Stimulated activated CD8-positive, alpha-beta memory T cell treated with anti-CD3 and anti-CD28 coated beads, Interleukin-2, amount 100 ng/mL, for 48 hours (primary cell): ENCODE measurements at places on chromosomes 6 and 20.

- no peak for DNase-seq
Observed at GRCh38 chr6:132973514-132973993, 159.2 kb downstream of the RPS12 start.

DNA sequence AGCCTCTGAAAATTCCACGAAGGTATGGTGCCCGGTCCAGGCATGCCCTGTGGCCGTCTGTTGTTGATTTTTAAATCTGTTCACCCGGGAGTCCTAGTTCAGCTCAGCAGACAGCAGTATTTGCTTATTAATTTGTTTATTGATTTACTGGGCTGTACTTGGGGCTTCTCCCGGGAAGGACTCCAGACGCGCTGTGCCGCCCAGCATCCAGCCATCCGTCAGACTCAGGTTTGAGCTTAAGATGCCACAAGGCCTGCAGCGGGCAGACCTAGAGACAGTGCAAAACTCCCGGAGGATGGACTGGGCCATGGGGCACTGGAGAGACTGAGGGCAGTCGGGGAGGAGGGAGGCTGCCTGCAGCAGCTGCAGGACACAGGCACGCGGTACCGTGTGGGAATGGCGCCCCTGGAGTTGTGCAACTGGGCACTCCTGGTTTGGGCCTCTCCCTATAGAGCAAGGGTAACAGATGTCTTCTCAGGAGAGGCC lies 17.3 kb upstream of the CCDC167 start:
- no peak for DNase-seq

- DNase-seq: no peak
Observed at GRCh38 chr6:147341486-147341885, 137.3 kb downstream of the STXBP5 start.

DNA sequence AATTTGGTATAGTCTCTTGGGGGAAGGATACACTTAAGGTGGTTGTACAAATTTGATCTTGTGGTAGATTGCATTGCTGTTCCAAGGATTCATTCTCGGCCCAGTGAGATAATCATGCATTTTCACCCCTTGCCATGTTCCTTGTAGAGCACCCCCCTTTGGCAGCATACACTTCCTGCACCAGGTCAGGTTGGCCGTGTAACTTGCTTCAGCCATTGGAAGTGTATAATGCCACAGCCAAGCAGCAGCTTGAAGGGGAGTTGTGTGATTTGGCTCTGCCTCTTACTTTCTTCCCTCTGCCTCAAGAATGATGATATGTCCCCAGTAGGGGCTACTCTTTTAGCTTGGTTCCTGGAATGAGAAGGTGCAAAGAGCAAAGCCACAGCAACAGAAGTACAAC lies 21.9 kb downstream of the CCN2 start:
- DNase-seq: no peak

DNA sequence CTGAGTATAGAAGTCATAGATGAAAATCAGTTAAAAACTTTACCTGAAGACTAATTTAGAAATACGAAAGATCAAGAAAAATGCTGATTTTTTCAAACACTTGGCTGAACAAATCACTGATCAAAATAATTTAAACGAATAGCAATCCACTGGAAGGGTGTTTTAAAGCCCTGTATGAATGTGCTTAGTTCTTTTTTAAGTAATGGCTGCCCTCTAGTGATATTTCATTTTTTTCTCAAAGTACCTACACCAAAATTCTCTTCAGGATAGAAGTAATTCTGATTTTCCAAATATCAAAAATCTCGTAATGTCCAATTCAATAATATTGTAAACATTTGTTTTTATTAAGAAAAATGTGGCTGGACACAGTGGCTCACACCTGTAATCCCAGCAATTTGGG lies 32.5 kb downstream of the AKAP7 start:
- no peak for DNase-seq

- DNase-seq: no peak
Observed at GRCh38 chr20:56417402-56417801, 5.3 kb downstream of the CASS4 start.

GRCh38 chr20:13874394-13875157 lies 89.7 kb downstream of the NDUFAF5 start:
- DNase-seq: no peak

DNA sequence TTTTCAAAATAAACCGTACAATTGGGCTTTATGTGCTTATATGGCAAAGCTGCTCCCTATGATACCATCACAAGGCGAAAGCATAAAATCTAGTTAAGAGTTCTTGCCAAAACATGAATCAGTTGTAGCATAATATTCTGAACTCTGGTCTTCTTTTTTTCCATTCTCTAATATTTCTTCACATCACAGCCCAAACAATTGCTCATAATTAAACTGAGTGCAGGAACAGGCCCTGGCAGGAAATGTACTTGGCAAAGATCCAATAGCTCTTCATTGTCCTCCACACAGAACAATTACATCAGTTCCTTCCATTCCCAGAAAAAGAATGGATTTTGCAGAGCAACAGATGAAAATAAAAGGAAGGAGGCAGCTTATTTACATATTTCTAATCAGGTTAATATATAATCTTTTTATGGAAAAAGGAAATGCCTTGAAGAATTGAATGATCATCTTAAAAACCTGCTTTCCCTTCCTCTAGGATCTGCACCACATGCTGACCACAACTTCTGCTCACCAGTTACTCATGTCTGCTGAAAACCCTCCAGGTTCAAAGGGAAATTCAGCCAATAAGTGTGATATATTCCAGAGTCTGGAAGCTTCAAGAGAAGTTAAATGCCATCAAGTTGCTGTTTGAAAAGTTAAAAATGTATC lies 123.3 kb upstream of the COL21A1 start:
- no peak for DNase-seq

DNA sequence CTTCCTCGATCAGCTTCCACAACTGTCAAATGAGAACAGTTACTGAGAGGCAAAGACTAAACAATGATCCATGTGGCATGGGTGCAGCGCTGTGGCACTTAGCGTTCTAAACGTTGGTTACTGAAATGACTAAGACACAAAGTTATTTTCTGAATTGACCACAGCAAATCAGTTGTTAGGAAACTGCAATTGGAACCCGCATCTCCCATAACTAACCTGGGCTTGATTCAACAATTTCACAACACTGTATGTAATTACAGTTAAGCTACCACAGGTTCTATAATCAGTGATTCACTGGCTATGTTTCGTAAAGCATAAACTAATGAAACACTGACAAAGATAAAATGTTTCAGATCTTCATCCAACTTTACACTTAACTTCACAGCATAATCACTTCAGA lies 12.5 kb downstream of the WDR27 start:
- no peak for DNase-seq

DNA sequence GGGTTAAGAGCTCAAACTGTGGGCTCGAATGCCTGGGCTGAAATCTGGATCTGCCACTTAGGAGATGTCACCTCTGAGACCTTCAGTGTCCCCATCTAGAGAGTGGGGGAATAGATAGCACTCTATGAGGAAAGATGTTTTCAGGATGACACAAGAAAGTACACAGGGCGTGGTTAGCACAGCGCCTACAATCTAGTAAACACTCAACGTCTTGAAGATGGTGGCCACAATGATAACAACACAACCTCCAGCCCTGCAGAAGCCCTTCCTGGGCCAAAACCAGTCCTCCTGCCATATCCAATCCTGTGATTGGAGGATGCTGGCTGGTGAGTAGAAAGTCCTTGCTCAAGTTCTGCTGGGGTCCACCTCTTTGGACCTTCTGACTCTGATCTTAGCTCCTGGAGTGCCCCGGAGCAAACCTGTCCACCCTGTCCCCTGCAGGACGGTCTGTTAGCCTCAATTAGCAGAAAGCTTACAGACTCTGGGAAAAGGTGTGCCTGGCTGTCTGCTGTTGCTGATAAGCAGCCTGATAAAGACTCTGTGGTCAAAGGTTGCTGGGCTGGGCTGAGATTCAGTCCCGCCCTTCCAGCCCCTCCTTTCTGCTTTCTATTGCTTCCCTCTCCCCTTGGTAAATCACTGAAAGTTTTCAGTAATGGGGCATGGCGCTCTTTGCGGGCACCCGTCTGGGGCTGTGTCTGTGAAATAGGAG lies 8.2 kb downstream of the EDN3 start:
- DNase-seq: no peak

DNA sequence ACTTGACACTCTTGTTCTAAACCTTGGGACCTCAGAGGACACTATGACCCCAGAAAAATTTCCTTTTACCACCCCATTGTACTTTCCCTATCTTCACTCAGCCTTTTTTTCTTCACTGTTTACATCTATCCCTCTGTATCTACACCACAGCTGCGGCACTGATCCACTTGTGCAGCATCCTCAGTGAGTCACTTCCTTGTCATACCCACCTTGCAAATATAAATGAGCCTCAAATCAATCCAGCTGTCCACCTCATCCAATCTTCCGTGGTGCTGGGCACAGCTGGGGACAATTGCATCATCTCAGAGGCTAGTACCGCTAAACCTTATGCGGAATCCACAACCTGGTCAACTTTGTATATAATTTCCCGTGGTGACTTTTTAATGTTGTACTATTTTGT lies 710.5 kb downstream of the QKI start:
- DNase-seq: no peak

GRCh38 chr6:149451376-149452036 lies 33.3 kb downstream of the ZC3H12D start:
- DNase-seq: no peak

DNA sequence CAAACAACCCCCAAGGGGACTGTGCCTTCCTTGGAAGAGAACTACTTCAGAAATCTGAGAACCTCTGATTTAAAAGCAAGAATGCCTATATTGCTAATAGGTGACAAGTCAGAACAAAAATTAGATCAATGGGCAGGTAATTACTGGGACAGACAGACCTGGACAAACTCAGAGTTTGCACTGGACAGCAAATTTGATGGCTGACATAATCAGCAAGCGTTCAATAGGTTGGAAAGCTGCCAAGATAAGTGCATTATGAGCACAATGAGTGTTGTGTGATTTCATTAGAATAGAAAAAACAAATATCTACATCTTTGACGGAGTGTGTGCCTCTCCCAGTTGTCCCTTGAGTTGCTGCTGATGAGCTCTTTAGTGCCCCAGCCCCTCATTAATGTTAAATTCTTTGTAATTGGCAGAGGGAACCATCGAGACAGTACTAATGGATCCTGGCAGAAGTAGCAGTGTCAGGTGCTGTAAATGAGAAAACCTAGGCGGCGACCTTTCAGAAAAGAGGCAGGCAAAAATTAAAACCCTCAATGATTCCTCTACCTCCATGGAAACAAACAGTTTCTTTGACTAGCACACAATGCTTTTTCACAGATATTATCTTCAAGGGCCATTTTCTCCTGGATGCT lies 116.5 kb upstream of the COL21A1 start:
- no peak for DNase-seq

GRCh38 chr20:53829255-53829723 lies 235.7 kb upstream of the ZNF217 start:
- DNase-seq: no peak

DNA sequence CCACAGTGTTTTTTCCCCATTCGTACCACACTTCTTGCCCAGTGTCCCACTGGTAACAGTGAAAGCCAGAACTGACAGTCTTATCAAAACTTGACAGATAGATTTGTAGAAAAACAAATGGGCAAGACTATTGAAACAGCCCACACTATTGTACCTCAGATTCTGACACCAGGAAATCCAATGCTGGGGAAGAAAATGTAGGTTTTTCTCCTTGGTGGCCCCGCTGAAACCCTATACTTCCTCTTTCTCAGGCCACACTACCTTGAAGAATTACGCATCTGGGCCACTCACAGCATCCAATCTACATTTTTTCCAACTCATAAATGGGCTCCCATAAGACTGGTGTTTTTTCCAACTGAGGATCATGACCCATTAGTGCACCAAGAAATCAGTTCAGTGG lies 90.9 kb upstream of the HDDC2 start:
- DNase-seq: no peak

GRCh38 chr6:55064711-55065420 lies 109.4 kb upstream of the HCRTR2 start:
- no peak for DNase-seq

DNA sequence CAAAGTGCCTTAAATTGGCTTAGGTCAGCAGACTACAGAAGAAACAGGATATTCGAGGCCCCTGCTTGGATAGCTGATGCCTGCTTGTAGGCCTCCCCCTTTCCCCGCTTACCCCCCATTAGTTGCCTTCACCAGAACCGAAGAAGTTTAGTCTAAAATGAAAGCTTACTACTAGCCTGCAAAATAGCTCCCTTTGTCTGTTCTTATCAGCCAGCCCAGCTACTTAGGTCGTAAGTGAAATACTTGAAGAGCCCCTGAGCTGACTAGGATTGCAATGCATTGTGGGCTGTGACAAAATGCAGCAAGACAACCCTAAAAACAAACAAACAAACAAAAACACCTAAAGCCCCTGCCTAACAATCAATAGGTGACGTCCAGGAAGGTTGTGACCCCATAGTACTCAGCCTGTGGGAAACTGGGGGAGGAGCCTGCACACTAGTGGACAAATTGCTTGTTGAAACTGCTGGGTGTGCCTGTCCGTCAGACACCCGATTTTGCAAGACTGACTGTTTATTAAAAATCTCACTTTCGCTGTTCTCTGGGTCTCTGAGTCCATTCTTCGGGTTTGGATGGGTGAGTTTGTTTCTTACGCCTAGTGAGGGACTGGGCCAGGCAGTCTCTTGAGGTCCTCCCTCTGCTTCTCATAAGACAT lies 105.0 kb upstream of the DUSP22 start:
- DNase-seq: no peak

DNA sequence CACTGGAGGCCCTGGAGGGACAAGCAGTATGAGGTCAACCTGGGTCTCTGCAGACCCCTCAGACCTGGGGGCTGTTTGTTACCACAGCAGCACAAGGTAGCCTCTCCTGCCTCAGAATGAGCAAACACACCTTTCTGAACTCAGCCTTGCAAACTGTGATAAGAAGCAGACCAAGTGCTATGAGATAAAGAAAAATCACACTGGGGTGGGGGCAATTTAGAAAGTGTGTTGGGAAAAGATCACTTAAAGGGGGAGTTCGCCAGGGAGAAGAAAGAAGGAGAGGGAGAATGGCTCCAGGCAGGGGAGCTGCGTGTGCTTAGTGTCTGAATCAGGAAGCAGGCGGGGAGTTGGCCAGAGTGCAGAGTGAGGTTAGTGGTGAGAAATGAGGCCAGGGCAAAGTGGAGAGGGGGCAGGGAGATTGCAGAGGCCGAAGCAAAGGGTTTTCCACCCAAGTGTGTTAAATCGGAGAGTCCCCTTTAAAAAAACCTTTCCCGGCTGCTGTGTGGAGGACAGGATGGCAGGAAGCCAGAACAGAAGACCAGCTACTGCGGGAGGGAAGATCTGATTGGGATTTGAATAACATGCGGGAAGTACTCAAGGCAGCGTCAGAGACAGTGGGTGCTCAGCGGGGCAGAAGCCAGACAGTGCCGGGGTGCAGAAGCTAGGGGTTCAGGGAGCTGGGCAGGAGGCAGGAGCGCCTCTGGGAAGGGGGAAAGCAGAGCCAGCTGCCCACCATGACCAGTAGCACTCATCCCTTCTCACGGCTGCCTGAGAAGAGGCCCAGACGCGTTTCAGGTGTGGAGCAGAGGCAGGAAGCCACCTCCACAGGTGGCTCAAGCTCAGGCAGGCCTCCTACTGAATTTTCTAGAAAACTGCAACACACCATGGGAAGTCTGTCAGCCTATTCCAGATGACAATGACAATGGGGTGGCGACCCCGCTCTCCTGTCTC lies 9.0 kb downstream of the ADA start:
- no peak for DNase-seq

GRCh38 chr6:134908906-134909516 lies 40.9 kb downstream of the ALDH8A1 start:
- DNase-seq: no peak
